ENCODE measurements at places on chromosomes 12 and 14.

GRCh38 chr12:43676183-43676813 is 82.3 kb downstream of the PUS7L start:
- DNase-seq = peak; percentile 60

- DNase-seq = no peak
These were observed 58.6 kb upstream of the PARP11 start for GRCh38 chr12:3931776-3932175.

GRCh38 chr14:43244142-43244625 is 1262.9 kb downstream of the FSCB start:
- no peak for DNase-seq

DNA sequence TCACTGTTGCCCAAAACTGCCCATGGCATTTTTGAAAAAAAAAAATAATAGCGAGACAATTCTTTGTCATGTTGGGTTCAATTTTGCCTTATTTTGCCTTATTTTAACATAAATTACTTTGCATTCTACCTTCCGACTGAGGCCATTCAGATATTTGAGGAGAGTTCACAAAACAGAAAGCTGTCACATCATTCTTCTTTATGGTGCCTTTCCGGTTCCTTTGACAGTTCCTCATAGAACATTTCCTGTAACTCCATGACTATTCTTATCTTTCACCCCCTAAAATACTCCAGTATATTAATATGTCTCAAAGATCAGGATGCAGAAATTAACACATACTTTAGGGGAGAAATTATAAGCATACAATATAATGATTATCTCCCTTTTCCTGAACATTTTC is 476.7 kb downstream of the NOVA1 start:
- DNase-seq = no peak

DNA sequence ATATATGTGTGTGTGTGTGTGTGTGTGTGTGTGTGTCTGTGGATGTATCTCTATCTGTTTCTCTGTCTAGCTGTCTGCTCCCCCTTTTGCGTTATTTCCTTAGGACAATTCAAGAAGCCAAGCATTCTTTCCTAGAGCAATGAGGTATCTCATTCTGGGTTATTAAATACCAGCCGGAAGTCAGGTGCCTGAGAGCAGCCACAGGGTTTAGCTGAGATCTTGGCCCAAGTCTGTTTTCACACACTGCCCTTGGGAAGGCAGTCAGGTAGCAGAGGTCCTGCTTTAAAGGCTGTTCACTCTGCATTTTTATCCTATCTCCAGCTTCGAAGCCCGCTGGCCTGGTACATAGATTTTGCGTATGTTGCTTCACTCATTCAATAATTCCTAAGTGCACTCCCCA is 76.8 kb downstream of the TSPAN9 start:
- no peak for DNase-seq

- peak; percentile 55 for DNase-seq
These were observed 809 bp downstream of the PRKD1 start for GRCh38 chr14:29926701-29927375.

Measured in GM23338 (cell line).